Stimulated activated CD8-positive, alpha-beta memory T cell treated with anti-CD3 and anti-CD28 coated beads, Interleukin-4, amount 100 ng/mL, for 4 hours (primary cell): ENCODE measurements at places on chromosomes 5 and 9.

GRCh38 chr9:36148311-36149051 lies 11.9 kb downstream of the GLIPR2 start:
- DNase-seq, result peak; percentile 54

DNA sequence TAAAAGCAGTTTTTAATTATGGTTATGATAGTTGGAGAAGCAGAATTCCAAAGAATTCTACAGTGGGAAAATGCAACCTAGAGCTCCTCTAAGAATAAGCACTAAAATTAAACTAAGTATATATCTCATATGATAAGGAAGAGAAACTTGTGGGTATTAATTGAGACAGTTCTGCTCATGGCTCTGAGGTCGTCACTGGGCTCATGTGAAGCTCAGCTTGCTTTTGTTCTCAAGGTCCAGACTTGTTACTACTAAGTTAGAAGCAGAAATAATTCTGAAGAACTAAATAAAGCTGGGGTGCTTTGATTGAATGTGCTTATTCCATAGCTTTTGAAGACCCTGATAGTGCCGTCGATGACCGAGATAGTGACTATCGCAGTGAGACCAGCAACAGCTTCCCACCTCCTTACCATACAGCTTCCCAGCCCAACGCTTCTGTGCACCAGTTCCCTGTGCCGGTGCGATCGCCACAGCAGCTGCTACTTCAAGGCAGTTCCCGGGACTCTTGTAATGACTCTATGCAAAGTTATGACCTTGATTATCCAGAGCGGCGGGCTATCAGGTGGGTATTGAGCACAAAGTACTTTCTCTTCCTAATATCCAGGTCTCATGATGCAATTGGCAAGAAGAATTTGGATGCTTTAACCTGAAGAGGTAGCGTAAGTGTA lies 133.7 kb downstream of the UNC13B start:
- DNase-seq, result no peak

GRCh38 chr5:96093340-96093739 lies 131.7 kb upstream of the ELL2 start:
- DNase-seq, result no peak

GRCh38 chr9:6498982-6499381 lies 86.0 kb downstream of the UHRF2 start:
- DNase-seq, result no peak

GRCh38 chr5:81286059-81286617 lies 15.2 kb upstream of the ZCCHC9 start:
- DNase-seq, result no peak

DNA sequence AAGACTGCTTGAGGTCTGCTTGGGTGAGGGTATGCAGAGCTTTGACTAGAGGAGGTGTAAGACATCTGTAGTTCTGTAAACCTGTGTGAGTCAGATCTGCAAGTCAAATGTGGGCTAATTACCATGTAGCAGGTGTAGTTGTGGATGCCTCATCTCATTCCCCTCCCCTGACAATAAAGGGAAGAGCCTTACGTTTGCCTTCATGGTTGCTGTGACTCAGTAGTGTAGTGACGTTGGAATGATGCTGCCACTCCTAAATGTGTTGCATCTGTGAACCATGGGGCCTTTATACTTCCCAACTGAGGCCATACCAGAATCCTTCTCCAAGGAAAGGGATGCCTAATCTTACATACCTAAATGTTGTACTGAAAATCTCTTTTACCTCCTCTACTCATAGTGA lies 26.0 kb downstream of the PRDM6 start:
- no peak for DNase-seq

DNA sequence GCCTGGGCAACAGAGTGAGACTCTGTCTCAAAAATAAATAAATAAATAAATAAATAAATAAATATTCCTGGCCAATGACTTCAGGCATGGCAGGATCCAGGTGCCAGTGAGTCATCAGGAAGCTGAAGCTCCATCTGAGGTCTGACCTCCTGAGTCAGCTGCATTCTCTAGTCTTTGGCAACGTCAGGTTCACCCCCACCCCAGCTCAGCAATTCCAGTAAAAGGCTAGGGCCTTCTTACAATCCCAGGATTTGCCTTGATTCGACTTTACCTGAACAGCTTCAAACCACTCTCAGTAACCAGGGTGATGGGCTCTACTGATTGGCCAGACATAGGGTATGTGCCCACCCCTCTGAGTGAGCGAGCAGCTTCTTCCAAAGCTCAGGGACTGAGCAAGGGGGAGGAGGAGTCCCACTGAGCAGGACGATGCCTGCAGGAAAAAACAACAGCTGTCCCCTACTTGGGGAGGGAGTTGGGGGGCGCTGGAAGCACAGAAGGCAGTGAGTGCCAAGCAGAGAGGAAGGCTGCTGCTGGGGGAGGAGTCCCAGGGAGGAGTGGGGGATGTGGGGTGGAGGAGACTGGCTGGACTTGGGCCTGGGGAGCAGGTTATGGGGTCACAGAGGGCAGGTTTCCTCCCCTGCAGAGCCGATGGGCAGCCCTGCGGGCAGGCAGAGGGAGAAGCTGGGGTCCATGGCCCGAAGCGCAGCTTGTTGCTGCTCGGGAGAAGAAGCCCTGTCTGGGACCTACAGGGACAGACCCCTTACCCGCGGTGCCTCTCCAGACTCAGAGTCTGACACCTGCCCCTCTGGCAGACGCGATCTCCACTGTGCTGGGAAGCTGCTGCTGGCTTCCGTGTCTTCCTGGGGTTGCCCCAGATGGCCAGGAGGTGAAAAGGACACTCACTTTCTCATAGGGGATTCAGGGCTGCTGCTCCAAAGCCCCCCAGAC lies 25.9 kb upstream of the UNC5A start:
- no peak for DNase-seq

- no peak for DNase-seq
These were observed 18.8 kb upstream of the OR2K2 start for GRCh38 chr9:111348821-111349271.

DNA sequence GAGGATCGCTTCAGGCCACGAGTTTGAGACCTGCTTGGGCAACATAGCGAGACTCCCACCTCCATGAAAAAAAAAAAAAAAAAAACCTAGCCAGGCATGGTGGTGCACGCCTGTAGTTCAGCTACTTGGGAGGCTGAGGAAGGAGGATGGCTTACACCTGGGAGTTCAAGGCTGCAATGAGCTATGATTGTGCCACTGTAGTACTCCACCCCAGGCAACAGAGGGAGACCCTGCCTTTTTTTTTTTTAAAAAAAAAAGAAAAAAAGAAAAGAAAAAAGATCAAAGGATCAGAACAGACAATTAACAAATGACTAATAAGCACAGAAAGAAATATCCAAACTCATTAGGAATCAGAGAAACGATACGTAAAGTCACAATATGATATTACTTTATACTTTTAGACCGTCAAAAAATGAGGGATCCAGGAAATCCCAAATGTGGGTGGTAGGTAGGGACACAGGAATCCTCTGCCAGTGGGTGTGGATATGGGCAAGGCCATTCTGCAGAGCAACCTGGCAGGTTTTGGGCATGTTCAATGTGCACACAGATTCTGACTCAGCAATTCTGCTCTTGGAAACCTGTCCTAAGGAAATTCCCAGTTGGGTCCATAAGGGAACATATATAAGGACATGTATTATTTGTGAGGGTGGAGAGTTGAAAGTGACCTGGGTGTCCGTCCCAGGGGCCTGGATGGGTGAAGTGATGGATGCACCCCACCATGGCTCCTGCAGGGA lies 144.7 kb upstream of the TBC1D2 start:
- no peak for DNase-seq

- no peak for DNase-seq
These were observed 33.9 kb downstream of the G3BP1 start for GRCh38 chr5:151805414-151806223.

DNA sequence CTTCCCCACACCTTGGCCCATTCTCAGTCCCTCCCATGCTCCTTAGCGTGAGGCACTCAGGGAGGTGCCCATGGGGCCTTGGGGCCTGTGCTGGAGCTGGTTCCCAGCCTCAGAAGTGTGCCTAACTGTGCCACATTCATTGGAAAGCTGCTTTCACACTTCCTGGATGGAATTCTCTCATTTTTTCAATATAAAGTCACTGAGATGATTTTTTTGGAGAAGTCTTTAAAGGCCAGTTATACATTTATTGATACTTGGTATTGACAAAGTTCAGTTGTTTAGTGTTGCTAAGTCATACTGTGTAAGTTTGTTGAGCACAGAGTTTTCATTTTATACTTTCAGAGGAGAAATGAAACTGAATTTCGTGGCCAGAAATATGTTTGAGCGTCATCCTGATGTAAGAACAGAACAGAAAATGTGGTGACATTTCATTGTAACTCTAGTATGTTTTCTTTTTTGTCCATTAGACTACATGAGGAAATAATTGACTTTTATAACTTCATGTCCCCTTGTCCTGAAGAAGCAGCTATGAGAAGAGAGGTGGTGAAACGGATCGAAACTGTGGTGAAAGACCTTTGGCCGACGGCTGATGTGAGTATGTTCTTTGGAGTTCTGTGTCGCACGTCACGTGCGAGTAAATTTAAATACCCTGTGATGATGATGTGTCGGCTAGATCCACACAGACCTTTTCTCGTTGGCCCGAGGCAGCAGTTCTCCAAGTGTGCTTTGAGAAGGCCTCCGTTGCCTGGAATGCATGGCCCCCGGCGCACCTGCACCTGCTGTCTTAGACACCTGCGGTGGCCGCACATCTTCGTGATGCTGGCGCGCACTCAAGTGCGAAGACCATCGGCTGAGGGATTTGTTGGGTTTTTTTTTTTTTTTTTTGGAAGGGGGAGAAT lies 24.1 kb downstream of the TENT4A start:
- no peak for DNase-seq

- no peak for DNase-seq
These were observed at the start of gene TOR4A for GRCh38 chr9:137277329-137278041. TSS of gene TOR4A (plus strand) at chr9:137277726. CDS start at chr9:137278690, 964 bp downstream.

DNA sequence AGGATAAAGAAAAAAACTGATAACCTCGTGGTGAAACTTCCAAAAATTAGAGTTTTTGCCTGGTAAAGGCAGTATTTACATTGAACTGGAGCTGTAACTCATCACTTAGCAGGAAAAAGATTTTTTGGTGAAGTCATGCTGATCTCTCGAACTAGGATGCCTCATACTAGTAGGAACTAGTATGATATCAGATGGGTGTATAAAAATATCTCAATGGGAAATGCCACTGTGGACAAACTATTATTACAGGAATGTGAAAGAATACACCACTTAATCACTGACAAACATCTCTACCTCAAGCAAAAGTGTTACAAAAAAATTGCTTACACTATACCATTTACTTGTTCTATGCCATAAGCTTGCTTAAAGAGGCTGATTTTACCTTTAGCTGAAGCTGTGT lies 28.4 kb downstream of the RFX3 start:
- no peak for DNase-seq

DNA sequence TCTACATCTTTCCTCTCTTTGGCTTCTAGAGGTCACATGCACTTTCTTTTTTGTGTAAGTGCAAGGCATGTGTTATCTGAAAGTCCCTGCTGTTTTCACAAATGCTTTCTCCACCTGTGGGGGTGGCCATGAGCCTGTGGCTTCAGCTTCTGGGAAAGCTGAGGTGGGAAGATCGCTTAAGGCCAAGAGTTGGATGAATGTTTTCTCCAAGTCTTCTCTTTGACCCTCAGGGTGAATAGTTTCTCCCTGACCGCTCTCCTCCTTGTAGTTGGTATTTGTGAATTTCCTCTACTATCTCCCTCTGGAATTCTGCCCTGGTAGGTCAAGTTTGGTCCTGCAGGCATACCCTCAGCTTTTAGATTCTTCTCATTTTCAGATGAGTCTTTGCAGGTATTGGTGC lies 74.2 kb downstream of the UGCG start:
- DNase-seq, result no peak

- DNase-seq, result no peak
These were observed 14.3 kb downstream of the ENHO start for GRCh38 chr9:34508463-34508862.

GRCh38 chr5:154286557-154286956 lies 96.0 kb downstream of the GALNT10 start:
- DNase-seq, result no peak

- no peak for DNase-seq
These were observed 121.2 kb upstream of the IRX2 start for GRCh38 chr5:2872676-2873075.

DNA sequence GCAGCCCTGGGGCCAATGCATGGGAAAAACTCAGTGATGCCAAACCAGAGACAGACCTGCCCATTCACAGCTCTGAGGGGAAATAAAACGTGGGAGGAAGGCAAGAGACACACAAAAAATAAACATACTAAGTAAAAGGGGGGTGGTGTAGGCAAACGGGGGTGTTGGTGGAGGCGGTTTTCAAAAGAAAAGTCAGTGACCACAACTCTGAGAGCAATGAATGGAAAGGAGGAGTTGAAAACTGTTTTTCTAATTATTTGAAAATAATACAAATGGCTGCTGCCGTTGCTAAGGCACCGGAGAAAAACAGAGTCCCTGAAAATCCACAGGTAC lies 293.5 kb downstream of the EFNA5 start:
- DNase-seq, result no peak

DNA sequence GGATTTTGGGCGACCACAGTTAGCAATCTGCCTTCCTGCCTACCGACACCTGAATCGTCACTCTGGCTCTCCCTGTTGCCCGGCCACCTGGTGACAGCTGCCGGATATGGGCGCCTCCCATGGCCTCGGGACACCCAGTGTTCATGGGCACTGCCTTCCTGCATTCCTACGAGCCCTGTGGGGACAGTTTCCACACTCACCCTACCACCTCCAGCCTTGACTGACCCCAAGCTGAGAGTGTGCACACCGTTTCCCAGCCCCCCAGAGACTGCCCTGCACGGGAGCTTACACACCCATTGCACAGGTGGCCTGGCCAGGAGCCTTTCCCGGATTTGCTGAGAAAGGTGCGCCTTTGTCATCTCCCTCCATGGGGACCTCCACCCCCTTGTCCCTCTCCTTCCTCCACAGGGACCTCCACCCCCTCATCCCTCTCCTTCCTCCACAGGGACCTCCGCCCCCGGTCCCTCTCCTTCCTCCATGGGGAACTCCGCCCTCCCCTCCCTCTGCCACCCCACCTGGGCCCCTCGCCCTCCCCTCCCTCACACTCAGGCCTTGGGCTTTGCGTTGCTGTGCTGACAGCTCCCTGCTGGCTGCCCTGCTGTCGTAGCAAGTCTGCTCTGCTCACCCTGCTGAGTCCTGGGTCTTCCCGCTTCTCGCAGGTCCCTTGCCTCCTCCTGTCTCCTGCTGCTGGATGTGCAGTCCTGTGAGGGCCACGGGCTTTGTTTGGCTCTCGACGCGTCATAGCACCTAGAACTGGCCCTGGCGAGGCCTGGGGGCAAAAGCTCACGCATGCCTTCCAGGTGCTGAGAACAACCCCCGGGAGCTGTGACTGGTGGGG lies 48.4 kb downstream of the MRPL36 start:
- DNase-seq, result no peak

GRCh38 chr5:36638056-36638455 lies 31.6 kb downstream of the SLC1A3 start:
- no peak for DNase-seq

GRCh38 chr9:22103685-22104575 lies 94.8 kb upstream of the CDKN2B start:
- no peak for DNase-seq

- no peak for DNase-seq
These were observed 11.1 kb upstream of the MED27 start for GRCh38 chr9:132090771-132091170.

- no peak for DNase-seq
These were observed 25.2 kb downstream of the GALNT10 start for GRCh38 chr5:154215571-154216325.
